ENCODE measurements at places on chromosomes 4 and X. TPM values are rescaled to one million over a fixed set of nuclear protein-coding genes. Genes with fewer than 3 reads are reported as not detected.

DNA sequence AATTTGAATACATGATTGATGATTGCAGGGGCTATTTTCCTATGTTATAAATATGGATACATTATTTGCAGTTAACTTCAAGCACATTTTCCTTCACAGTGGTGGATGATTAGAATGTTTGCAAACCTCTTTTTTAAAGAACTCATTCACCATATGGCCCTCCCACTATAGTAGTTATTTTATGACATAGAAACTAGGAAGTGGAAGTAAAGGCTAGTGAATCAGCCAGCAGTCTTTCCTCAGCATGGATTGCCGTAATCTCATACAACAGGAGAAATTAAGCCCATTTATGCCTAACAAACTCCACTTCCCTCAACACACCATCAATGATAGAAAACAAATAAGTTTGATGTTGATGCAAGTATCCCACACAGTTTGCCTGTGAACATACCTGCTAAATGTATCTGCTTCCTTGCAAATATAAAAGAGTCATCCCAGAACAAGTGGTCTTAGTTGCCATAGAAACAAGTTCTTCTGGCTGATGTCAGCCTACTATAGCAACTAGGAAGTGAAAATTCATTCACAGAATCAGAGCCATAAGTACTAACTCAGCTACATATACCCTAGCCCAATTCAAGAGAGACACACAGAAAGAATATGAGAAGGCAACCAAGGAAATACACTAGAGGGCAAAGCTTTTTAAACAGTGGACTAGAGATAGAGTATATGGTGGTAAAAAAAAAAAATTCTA, 100.9 kb upstream of the RADX start:
- no peak overlapping the region for H3K27ac ChIP-seq
- no peak overlapping the region for H3K4me3 ChIP-seq
- DNase-seq, result no peak
- peaks cover 2% of the 10 kb centered on the region for H3K27me3 ChIP-seq
- H3K36me3 ChIP-seq, result no peaks in the 10 kb centered on the region
- H3K4me1 ChIP-seq, result peaks cover 3% of the 10 kb centered on the region

- no peak overlapping the region for H3K4me3 ChIP-seq
- peaks cover 4% of the 10 kb centered on the region for H3K27me3 ChIP-seq
- no peaks in the 10 kb centered on the region for H3K4me1 ChIP-seq
- H3K27ac ChIP-seq, result no peak overlapping the region
- H3K36me3 ChIP-seq, result no peaks in the 10 kb centered on the region
- DNase-seq, result no peak
These were observed 92.6 kb upstream of the H2AZ1 start for GRCh38 chr4:100042711-100043110.

GRCh38 chrX:77444075-77444474, 3.1 kb upstream of the FGF16 start:
- H3K4me1 ChIP-seq, result peaks cover 17% of the 10 kb centered on the region
- H3K36me3 ChIP-seq, result no peaks in the 10 kb centered on the region
- H3K27me3 ChIP-seq, result peaks cover 18% of the 10 kb centered on the region
- no peak for DNase-seq
- no peak overlapping the region for H3K27ac ChIP-seq

DNA sequence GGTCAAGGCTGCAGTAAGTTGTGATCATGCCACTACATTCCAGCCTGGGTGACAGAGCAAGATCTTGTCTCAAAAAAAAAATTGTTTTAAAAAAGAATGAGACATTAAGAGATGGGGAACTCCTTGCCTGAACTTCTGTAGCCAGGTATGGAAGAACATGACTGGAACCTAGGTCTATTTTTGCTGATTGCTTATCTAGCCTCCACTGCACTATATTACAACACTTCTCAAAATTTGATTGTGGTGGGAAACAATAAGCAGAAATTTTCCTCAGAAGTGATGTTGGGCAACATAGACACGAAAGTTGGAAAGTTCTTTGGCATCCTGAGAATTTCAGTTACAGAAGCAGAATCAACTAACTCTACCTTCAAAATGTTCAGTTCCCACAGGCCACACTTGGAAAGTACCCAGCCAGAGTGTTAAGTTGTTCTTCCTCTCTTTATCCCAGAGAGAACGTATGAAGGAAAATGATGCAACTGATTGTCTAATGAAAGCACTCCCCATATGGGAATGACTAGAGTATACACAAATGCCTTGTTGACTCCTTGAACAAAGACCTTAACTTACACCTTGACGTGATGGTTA, 50.0 kb downstream of the LUZP4 start:
- no peaks in the 10 kb centered on the region for H3K36me3 ChIP-seq
- H3K27me3 ChIP-seq, result no peaks in the 10 kb centered on the region
- no peak overlapping the region for H3K4me3 ChIP-seq
- no peak for DNase-seq

DNA sequence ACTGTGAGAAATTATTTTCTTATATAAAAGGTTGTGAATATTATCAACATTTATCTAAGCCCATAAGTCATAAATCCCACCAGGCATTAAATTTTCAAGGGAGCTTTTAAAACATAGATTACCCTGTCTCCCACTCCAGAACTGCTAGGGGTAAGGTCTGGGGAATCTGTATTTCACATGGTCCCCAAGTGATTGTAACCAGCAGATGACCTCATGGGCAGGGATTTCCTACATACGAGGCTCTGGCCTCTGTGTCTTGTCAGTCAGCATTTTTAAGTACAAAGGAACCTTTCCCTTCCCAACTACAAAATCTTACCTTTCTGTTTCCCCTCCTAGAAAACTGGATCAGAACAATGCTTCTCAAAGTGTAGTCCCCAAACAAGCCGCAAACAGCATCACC, 188.6 kb downstream of the TSPAN5 start:
- no peak overlapping the region for H3K27ac ChIP-seq
- H3K36me3 ChIP-seq, result peaks cover 32% of the 10 kb centered on the region
- no peaks in the 10 kb centered on the region for H3K27me3 ChIP-seq
- DNase-seq, result no peak

The DMD gene
- total RNA-seq, result 0.57 TPM

The RAB39B gene
- total RNA-seq, result 8.7 TPM

GRCh38 chr4:56261027-56261426, 126.3 kb downstream of the AASDH start:
- H3K4me3 ChIP-seq, result no peak overlapping the region
- peaks cover 8% of the 10 kb centered on the region for H3K36me3 ChIP-seq
- peaks cover 24% of the 10 kb centered on the region for H3K27me3 ChIP-seq

Data from activated CD4-positive, alpha-beta T cell treated with anti-CD3 and anti-CD28 coated beads, Interleukin-2, amount 10 ng/mL, durations not matched to agents 7 days and 5 days (primary cell).